ENCODE measurements at places on chromosomes 2 and 18.

DNA sequence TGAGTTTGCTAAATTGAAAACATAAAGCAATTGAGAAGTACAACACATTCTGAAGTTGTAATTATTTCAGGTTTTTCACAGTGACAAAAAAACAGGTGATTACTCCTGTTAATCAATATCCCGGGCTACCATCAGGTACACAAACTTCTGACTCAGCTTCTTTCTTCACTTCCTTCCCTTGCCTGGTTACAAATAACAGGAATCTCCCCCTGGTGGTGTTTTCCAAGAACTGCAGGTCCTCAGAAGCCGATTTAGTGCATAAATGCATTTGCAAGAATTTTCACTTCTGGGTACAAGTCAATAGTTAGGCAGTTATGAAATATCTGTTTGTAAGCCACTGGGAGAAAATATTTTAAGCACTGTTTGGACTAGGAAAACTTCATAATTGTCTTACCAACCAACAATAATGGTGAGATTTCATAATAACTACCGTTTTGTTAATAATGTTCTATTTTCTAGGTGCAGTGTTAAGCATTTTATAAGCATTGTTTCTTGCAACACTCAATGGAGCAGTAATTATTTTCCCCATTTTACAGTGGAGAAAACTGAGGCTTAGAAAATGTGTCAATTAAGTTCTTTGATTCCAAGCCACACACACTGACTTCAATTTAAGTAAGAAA is 12.4 kb upstream of the GMCL1 start:
- DNase-seq, result peak; percentile 88

GRCh38 chr2:216649574-216649973 is 16.4 kb downstream of the IGFBP2 start:
- DNase-seq, result no peak

DNA sequence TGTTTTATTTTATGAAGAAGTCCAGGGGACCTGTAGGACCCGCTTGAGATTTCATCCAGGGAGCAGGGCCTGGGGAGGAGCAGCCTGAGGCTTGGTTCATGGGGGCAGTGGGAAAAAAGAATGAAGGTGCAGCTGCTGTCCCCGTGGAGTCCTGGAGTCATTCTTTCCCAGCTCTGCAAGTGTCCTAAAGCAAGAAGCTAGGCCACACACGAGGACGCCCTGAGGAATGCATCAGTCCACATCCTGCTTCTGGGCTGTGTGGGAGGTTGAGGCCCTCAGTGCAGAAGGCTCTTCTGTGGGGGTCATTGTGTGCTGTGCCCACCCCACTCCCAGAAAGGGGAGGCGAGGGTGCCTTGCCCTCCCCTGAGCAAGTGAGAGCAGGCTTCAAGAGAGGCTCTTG is 179.9 kb upstream of the HS6ST1 start:
- DNase-seq, result no peak

DNA sequence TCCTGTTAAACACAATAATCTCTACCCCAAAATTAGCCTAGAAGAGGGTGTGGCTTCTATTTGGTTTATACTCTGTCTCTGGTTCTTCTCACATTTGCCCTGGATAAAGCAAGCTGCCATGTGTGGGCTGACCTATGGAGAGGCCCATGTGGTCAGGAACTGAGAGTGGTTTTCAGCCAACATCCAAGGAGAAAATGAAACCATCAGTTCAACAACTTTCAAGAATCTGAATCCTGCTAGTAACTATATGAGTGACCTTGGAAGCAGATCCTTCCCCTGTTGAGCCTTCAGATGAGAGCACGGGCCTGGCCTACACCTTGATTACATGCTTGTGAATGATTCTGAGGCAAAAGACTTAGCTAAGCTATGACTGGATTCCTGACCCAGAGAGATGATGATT is 11.5 kb upstream of the TRIB2 start:
- no peak for DNase-seq

DNA sequence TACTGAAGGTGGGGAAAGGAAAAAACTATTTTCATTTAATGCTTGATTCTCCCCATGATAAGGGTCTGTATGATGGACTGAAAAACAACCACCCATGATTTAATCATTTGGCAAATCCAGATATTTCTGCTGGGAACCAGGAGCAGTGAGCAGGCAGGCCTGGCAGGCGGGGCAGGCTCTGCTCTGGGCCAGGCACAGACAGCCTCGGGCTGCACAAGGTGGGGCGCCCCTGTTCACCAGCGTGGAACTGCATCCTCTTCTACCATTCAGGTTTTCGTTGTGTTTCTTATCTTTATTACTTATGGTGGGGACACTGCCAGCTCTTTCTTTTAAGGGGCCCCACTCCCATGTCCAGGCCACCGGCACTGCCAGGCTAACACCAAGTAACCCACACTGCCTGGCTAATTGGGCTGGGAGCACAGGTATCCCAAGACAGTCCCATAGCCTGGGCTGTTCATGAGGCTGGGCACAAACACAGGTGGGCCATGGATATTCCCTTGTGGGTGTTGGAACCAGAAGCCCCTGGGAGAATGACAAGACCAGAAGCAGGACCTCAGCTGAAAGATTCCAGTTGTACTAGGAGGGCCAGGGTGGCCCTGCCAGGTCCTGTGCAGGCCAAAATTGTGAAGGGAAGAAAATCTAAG is 57.1 kb upstream of the RALBP1 start:
- no peak for DNase-seq

- DNase-seq, result no peak
Measured at GRCh38 chr2:161355983-161356382, 47.8 kb downstream of the PSMD14 start.

- no peak for DNase-seq
Measured at GRCh38 chr2:208466920-208467298, 60.3 kb downstream of the PTH2R start.

DNA sequence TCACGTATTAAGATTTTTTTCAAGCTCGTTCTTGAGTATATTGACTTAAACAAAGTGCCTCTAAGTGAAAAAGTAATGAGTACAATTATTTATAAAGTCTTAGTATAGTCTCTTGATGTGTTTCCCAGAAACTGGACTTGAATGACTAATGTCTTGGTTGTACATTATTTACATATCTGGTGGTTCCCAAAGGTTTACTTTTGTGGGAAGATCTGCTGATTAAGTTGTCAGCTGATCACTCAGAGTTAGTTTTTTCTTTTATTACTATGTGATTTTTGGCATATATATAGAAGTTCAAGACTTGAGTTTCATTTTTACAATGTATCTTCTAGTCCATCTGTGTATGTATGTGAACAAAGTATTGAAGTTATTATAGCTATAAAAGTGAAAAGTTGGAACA is 29.5 kb downstream of the RNF144A start:
- DNase-seq, result no peak

DNA sequence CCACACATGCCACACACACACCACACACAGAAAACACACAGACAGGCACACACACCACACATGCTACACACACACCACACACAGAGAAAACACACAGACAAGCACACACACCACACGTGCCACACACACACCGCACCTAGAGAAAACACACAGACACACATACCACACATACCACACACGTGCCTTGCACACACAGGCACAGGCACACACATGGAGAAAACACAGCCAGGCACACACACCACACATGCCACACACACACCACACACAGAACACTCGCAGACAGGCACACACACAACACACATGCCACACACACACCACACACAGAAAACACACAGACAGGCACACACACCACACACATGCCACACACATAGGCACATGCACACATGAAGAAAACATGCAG is 242.1 kb upstream of the MYT1L start:
- no peak for DNase-seq

DNA sequence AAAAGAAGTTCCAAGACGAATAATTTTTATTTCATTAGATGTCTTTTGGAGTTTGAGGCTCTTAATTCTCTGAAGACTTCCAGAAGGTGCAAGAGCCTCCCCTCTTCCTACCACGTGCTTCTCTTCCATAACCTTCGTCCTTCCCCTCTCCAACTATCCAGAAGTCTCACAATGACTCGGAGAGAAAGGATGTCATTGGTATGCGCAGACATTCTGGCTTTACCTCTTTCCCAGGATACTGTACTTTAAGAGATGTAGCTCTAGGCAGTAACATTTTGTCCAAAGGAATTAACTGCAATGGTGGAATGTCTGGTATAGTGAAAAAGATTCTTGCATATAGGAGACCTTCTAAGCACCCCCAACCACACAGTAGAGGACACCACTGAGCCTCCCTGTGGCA is 249.0 kb upstream of the OSR1 start:
- no peak for DNase-seq

- no peak for DNase-seq
Measured at GRCh38 chr18:8367217-8367988, 241.8 kb upstream of the RAB12 start.

DNA sequence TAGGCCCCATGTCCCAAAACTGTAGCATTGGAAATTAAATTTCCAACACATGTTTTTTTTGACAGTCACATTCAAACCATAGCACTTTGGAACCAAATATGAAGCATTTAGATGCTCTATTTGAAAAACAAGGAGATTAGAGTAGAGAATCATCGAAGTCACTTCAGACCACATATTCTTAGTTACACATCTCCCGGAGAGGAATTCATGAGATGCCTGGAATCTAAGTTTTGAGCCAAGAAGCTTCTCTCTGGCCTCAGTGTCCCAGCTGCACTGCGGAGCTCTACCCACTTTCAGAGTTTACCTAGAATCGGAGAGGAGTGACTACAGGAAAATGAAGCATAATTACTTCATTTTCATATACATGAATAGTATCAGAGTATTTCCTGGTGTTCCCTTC is 385.9 kb downstream of the TNS1 start:
- DNase-seq, result no peak

- no peak for DNase-seq
Measured at GRCh38 chr2:29755829-29756228, 165.6 kb downstream of the ALK start.

- DNase-seq, result peak; percentile 72
Measured at GRCh38 chr18:48222118-48222517, 187.1 kb downstream of the ZBTB7C start.

DNA sequence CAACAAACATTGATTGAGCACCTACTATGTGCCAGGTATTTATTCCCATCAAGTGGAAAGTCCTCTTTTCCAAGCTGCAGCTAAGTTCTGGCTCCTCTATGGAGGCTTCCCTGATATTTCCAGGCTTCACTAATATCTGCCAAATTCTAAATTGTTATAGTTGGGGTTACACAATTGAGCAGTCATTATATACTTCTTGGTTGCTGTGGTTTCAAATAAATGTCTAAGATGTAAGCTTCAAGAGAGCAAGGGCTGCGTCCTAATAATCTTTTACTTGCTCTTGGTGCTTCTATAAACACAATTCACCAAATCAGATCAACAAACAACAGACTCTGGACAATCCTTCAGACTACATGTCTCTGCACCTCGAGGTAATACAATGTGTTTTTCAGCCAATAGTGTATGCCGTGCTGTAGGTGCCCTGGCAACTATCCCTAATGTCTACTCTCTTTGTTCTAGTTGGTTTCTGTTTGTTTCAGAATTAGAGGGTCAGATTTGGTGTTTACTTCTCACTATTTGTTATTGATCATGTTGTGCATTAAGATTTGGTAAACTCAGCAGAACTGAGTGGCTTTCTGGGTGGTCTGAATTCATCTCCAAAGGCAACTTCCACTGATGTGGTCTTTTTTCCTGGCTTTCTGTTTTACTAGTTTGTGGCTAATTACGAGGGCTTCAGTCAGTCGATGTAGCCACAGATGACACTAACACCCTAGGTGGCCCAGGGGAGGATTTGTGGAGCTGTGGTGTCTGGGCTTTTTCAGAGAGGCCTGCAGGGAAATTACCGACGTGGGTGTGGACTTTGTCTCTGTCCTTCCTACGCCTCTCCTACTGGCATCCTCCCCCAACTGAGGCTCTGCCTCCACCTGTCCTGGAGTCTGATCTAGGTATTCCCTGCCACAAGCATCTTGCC is 50.4 kb downstream of the CDCA7 start:
- DNase-seq, result no peak

DNA sequence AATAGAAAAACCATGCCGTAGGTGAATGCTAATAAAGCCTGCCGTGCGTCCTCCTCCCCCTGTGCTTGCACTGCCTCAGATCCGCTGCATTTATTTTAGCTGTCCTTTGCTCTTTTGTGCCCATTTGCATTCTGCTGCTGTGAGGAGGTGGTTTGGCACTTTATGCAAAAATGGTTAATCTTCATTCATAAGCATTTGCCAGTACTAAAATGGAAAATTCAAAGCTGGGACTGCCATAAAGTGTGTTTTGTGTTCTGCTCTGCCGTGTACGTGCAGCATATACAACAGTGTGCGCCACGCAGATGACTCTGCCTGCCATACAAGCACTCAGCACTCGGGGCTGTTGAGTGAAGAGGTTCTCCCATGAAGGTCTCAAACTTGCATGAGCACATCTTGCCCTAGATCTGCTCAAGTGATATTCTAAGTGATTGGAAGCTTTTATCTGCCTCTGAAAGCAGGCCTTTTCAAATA is 73.6 kb downstream of the SPATS2L start:
- DNase-seq, result no peak

DNA sequence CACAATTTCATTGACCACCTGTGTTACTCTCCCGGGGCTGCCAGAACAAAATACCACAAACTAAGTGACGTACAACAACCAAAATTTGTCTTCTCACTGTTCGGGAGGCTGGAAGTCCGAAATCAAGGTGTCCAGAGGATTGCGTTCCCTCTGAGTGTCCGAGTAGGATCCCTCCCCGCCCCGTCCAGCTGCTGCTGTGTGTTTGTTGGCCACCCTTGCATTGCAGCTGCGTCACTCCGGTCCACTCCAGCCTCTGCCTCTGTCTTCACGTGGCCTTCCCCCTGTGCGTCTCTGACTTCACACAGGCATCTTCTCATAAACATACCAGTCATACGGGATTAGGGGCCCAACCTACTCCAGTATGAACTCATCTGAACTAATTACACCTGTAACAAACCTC is 251.8 kb upstream of the SMIM21 start:
- DNase-seq, result no peak
